Stimulated activated CD4-positive, alpha-beta T cell treated with anti-CD3 and anti-CD28 coated beads, Interleukin-4, amount 100 ng/mL, for 48 hours (primary cell): ENCODE measurements at places on chromosomes 11 and 22.

DNA sequence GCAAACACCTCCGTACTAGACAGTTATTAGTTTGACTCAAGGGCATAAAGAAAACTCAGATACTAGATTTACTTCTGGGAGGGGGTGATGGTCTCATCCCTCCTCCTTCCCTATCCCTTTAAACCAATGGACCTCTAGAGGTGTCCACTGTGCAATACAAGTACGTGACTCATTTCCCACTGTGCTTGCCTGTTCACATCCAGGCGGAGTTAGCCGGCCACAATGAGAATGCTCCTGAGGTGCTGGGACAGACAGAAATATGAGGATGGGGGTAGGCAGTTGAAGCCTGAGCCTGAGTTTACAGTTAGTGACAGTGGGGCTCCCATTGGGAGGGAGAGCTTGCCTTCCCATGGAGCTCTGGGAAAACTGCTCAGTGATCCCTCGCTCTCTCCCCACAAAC, 8.4 kb upstream of the PMM1 start:
- DNase-seq, result no peak

DNA sequence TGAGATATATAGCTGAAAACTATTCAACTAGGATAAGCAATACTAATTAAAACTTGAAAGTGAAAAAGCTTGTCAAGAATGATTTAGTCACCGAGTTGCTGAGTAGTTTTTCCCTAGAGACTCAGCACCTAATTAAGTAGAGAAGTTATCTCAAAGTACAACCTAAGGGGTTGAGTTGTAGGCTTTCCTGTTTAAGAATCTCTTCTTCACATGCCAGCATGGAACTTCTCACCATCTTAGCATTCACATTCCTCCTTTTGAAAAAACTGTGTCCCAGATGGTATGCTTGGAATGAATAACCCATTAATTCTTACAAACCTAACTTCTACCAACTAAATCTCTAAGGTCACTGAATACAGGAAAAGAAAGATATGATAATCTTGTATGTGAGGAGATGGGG, 303.3 kb upstream of the ZC3H12C start:
- no peak for DNase-seq

GRCh38 chr11:121321614-121322243, 29.2 kb downstream of the SC5D start:
- no peak for DNase-seq

GRCh38 chr11:11444027-11444803, 91.2 kb upstream of the CSNK2A3 start:
- DNase-seq, result no peak

DNA sequence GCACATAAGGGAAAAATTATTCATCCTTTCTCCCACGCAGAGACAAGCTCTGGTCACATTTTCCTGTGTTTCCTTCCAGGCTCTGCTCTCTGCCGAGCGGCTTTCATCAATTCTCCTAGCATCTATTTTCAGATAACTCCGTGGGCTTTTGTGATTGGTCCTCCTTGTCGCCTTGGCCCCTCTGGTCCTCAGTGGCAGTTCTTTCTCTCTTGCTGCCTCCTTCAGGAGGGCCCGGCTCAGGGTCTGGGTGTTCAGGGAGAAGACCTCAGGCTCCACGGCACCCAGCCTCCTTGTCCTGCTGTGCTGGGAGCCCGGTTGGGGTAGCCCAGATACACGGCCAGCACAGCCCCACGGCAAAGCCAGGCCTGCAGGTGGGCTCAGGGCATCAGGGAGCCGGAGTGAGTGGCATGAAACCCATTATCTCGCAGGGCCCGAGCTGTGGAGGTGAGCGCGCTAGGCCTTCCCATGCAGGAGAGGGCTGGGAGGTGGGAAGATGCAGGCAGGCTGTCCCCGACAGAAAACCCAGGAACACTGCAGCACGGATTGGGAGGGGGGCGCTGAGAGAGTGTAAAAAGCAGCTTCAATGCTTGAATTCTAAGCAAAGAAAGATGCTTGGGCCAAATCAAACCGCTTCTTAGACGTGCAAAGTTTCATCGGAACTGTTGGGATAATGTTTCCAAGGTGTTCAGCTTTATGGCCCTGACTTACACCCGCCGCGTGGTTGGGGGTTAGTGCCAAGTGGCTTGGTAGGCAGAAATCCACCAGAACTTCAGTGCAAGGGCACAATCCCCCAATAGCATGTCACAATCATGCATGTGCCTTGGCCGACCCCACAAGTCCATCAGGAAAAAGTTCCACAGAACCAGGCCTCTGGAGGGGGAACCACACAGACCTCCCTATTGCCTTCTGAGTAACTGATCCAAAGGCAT, 81.9 kb upstream of the WNT7B start:
- no peak for DNase-seq

GRCh38 chr11:75432911-75433321, at the start of gene KLHL35:
KLHL35 (minus strand) TSS chr11:75433203; CDS start chr11:75430629, 2,574 bp downstream.
- DNase-seq, result no peak

DNA sequence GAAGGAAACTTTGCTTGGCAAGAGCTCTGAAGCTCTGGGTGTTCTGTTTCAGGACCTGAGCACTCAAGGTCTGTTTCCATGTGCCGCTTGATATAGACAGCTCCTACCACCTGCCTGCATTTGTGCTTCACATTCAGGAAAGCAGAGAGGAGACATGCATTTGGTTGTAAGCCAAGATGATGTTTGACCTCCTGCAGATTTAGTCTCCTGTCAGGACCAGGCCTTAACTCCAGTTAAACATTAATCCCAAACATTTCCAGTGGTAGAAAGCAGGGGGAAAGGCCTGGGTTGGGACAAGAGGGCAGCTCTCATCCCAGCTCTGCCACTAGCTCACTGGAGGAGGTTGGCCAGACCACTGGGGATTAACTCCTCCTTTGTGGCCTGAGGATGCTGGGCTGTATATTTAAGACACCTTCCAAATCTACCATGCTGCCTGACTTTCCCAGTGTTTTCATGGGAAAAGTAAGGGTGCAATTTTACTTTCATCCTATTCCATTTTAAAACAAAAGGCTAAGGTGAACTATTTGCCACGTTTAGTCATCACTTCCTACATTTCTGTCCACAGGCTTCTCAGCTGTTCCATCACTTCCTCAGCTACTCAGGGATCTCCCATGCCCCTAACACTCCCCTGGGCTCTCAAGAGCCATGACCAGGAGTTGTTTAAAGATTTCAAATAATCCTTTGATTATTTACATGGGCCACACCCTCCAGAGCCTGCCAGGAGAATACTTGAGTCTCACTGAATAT, 80.9 kb downstream of the INSC start:
- DNase-seq, result no peak

DNA sequence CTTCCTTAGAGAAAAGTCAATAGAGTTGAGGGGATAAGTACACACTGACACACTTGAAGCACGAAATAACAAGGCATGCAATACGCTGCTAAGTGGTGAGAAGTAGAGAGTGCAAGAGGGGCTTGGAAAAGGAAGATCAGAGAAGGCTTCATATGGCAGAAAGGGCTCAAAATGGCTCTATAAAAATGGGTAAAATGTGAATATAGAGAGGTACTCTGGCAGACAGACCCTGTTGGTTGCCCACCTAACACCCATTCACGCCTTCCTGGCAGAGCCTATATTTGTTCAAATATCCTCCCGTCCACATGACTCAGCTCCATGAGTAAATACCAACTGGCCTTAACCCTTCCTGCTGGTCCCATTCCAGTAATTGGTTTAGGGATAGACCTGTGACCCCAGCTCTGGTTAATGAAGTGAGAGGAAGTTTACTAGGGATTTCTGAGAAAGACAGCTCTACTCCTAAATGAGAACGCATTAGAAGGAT, 38.9 kb upstream of the CCDC34 start:
- no peak for DNase-seq

GRCh38 chr11:130211144-130211543, 51.6 kb downstream of the ST14 start:
- DNase-seq, result no peak

DNA sequence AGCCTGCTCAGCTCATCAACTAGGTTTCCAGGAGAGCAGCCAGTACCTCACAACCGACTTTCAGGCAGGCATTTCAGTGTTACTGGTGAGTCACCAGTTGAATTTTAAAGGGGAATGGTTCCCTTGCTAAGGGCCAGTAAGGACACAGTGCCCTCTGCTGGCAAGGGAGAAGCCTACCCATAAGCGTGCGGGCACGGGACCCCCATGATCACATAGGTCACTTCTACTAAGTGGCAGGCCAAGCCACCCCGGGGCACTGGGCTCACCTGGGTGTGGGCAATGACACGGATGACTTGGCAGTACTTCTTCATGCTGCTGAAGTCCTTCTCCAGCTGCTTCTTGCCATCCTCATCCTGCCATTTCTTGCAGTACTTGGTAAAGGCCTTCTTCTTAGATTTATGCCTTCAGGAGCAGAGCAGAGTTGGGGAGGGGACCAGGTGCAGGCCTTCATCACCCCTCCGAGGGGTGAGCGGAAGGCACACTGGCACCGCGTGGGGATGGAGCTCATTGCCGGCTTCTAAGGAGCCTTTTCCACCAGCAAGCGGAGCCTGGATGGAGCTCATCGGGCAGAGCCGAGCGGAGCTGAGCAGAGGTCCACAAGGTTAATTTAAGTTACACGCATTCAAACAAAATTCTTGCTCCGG, 2.9 kb downstream of the RPL3 start:
- peak; percentile 70 for DNase-seq

DNA sequence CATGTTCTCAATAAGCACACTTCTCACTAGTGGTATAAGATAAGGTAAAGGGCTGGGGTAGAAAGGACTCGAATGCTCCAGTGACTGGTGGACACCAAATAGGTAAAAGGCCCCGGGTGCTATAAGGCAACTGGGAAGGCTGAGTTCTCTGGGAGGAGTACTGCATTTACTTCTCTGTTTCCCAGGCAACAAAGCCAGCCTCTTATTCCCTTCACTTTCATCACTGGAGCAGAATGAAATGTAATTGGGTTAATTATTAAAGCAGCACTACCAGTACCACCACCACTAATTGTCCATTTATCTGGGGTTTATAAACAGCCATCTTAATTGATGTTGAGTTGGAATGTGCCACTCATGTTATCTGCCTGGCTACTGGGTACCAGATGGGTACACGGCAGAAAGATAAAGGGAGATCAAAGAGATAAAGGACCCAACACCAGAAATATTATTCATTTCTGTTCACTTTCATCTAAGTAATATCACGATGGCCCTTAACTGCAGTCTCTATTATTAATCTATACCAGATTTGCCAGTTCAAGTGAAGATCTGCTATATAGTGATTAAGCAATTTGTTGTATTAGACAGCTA, 94.4 kb upstream of the CHRM4 start:
- DNase-seq, result no peak

DNA sequence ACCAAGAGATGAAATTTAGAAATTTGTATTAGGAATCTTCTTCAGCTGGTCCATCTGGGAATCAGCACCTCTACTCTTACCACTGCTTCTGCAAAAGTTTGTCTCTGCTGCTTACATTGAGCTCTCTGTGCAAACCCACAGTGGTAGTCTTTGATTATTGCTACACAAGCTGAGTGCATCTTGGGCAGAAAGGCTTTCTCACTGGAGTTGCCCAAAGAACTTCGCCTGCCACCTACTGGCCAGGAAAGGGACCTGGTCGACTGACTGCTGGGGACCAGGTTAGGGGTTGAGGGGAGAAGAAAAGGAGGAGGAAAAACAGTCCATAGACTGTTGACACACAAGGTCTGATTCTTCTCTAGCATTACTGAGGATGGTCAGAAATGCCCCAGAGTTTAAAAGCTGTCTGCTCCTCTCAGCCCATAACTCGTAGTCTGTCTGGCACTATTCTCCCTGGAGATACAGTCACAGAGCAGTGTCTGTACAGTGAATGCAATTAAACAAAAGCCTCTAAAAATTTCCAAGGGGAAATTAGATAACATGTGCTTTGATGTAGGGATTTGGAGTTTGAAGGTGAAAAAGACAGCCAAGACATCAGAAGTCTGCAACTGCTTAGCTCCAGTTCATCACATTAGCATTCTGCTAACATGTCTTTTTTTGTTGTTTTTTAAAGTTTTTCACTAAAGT, 215.0 kb upstream of the CTSC start:
- DNase-seq, result peak; percentile 9

DNA sequence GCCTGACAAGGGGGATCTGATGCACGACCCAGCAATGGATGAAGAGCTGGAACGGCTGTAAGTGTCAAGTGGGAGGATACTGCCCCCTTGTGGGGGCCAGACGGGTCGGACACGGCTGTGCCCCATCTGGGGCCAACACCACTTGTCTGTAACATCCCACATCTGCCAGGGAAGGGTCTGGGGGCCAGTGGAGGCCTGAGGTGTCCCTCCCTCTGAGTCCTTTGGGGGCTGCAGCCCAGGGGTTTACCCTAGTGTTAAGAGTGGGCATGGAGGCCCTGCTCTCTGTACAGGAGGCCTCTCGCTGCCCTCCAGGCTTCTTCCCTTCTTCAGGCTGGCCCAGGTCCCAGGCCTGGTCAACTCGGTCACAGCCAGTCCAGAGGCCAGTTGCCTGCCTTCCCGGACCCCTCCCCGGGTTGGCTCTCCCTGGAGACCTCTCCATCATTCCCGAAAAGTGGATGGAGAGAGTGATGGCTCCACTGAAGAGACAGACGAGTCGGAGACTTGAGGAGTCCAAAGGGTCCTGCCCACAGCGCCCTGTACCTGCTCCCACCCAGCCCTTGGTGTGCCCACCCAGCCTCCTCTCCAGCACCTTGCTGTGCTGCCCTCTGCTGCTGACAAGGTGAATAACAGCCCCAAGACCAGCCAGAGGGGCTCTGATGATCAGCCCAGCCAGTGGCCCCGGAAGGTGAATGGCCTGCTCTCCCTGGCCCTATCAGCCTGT, 15.4 kb downstream of the ARFGAP2 start:
- DNase-seq, result peak; percentile 49

- DNase-seq, result no peak
Measured at GRCh38 chr22:38030311-38031133, 26.7 kb upstream of the PICK1 start.

- DNase-seq, result peak; percentile 37
Measured at GRCh38 chr11:5600374-5600851, 4.0 kb downstream of the TRIM6 start.

- DNase-seq, result no peak
Measured at GRCh38 chr22:25775531-25775930, 33.5 kb downstream of the MYO18B start.

- DNase-seq, result no peak
Measured at GRCh38 chr11:8814923-8815240, 96.1 kb upstream of the AKIP1 start.

- no peak for DNase-seq
Measured at GRCh38 chr11:17803754-17804334, 69.3 kb downstream of the KCNC1 start.

GRCh38 chr11:120929664-120930154, 94.2 kb upstream of the TBCEL start:
- DNase-seq, result peak; percentile 19

DNA sequence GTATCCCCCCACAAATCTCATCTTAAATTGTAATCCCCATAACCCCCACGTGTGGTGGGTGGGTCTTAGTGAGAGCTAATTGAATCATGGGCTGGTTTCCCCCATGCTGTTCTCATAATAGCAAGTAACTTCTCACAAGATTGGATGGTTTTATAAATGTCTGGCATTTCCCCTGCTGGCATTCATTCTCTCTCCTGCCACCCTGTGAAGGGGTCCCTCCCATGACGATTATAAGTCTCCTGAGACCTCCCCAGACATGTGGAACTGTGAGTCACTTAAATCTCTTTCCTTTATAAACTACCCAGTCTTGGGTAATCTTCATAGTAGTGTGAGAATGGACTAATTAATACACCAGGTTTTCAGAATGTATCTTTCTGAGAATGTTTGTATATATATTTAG, 1159.4 kb downstream of the FAM181B start:
- DNase-seq, result no peak

- DNase-seq, result peak; percentile 9
Measured at GRCh38 chr11:119389611-119390254, 8.2 kb upstream of the USP2 start.

- DNase-seq, result no peak
Measured at GRCh38 chr22:40376149-40376548, 5.8 kb downstream of the SGSM3 start.

- DNase-seq, result no peak
Measured at GRCh38 chr22:45227645-45228400, 12.9 kb downstream of the KIAA0930 start.
